Prostate gland (tissue), 2 donors: ENCODE measurements at places on chromosomes 6 and 20. TPM values are rescaled to one million over a fixed set of nuclear protein-coding genes. Genes with fewer than 3 reads are reported as not detected.

- H3K27ac ChIP-seq: no peak overlapping the region
- H3K36me3 ChIP-seq: no peaks in the 10 kb centered on the region
- no peak overlapping the region for H3K4me3 ChIP-seq
Observed at GRCh38 chr6:11875325-11876109, 96.9 kb upstream of the ADTRP start.

DNA sequence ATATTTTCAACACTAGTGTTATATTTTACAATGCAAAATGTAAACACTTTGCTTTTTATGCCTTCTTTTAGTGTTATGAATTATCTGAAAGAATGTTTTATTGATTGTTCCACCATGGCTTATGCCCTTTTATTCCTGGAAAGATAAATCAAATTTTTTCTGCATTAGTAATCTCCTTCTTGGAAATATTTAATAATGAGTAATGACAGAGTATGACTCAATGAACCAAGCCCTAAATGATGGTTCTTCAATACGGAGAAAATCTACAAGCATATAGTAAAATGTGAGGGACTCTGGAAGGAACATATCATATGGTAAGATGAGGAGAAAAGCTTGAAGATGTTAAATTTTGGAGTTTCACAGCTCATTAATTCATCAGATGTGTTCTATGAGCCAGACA is 929.6 kb downstream of the C6orf118 start:
- H3K4me3 ChIP-seq: no peak overlapping the region
- H3K27ac ChIP-seq: no peak overlapping the region
- no peaks in the 10 kb centered on the region for H3K4me1 ChIP-seq
- H3K36me3 ChIP-seq: no peaks in the 10 kb centered on the region
- no peak for DNase-seq

- no peak for DNase-seq
- H3K4me3 ChIP-seq: no peak overlapping the region
- H3K27me3 ChIP-seq: no peaks in the 10 kb centered on the region
- no peak overlapping the region for H3K27ac ChIP-seq
Observed at GRCh38 chr6:163381118-163381756, 33.3 kb upstream of the QKI start.

DNA sequence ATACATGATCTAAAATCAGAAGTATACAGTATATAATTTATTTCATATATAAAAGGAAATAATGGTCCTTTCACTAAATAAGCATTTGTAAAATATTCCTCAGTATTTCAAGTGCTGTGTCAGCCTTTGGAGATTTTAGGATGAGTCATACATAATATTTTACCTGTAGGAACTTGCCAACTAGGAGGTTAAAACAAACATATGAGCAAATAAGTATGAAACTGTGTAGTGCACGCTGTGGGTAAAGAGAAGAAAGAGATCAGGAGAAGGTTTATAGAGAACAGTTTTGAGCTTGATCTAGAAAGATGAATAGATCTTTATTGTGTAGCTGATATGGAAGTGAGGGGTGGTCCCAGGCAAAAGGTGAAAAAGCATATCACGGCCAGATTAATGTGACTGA is 169.9 kb upstream of the RNF217 start:
- no peak overlapping the region for H3K4me3 ChIP-seq
- H3K27ac ChIP-seq: no peak overlapping the region
- no peaks in the 10 kb centered on the region for H3K36me3 ChIP-seq
- no peaks in the 10 kb centered on the region for H3K4me1 ChIP-seq
- H3K27me3 ChIP-seq: no peaks in the 10 kb centered on the region
- DNase-seq: no peak

DNA sequence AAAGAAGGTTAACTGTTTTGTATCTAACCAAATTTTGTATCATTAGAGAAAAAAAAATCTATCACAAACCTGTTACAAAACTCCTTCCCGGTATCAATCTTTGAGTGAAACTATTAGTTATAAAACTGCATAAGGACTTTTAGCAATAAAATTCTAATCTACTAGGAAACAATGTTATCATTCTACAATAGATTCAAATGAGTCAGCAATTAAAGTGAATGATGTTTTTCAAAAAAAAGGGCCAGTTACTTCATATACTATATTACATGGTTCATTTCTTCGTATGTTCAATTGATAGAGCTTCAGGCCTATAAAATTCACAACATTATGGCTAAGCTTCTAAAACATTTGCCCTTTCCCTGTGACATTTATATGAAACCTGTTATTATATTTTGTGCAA is 15.6 kb downstream of the ASCC3 start:
- H3K27ac ChIP-seq: no peak overlapping the region
- H3K4me1 ChIP-seq: no peaks in the 10 kb centered on the region
- DNase-seq: no peak
- no peak overlapping the region for H3K4me3 ChIP-seq
- H3K36me3 ChIP-seq: no peaks in the 10 kb centered on the region

GRCh38 chr20:6654513-6655252 is 112.8 kb upstream of the BMP2 start:
- H3K36me3 ChIP-seq: no peaks in the 10 kb centered on the region
- peak; percentile 78 for DNase-seq
- H3K27ac ChIP-seq: peak overlapping the region; percentile 61
- H3K4me1 ChIP-seq: no peaks in the 10 kb centered on the region
- H3K27me3 ChIP-seq: no peaks in the 10 kb centered on the region
- no peak overlapping the region for H3K4me3 ChIP-seq

LY6G6C gene
- total RNA-seq: not detected

DNA sequence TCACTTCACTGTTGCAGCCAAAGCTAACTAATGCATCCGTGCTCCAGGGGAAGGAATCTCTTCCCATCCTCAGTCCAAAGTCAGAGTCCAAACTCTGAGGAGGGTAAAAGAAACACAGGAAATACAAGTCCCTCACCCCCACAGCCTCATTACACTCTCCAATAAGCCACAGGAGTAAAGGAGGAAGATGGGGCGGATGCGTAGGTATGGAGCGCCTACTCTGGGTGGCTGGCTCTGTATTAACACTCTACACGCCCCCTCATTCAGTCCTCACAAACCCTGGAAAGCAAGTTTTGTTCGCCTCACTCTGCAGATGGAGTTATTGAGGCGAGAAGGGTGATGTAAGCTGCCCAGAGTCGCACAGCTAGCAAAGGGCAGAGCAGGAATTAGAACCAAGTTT is 242.9 kb downstream of the NRN1 start:
- H3K36me3 ChIP-seq: no peaks in the 10 kb centered on the region
- no peak overlapping the region for H3K4me3 ChIP-seq
- H3K27me3 ChIP-seq: no peaks in the 10 kb centered on the region
- H3K27ac ChIP-seq: no peak overlapping the region

HTR1B gene
- 2.8 TPM for total RNA-seq

NKAIN4 gene
- total RNA-seq: 1.2 TPM

DNA sequence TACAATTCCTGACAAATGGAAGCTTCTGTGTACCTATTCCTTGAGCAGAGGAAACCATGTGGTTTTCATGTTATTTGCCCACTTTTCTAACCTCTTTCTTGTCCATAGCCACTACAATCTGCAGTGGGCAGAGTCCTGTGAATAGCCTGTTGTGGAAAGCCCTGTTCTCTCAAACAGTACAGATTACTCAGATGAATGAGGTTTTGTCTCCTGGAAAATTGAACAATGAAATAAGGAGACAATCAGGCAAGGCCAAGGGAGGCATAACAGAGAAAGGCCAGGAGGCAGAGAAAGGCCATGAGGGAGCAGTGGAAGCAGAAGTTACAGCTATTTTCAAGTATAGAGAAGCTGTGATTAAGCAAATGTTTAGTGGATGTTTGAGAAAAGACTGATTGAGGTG is 189.3 kb downstream of the GRIK2 start:
- no peak for DNase-seq
- no peaks in the 10 kb centered on the region for H3K4me1 ChIP-seq
- H3K27me3 ChIP-seq: no peaks in the 10 kb centered on the region

DNA sequence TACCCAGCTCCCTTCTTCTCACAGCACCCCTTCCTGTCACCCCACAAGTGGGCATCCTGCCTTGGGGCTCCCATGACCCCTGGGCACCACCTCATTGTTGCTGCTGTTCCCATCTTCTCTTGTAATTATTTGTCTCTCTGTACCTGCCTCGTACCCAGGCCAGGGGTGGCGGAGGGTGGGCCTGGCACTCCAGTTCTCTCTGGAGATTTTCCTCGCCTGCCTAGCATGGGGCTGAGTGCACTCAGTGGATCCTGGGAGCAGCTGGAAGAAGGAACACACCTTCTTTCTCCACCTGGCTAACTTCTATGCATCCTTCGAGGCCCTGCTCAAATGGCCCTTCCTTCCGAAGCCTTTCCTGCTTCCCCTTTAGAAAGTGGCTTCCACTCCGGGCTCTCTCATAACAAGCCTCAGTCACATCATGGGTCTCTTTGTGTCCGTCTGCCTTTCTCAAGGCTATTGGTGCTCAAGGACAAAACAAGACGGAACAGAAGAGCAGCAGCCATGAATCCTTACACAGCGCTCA is 79.2 kb downstream of the SRC start:
- H3K27me3 ChIP-seq: no peaks in the 10 kb centered on the region
- DNase-seq: no peak
- no peaks in the 10 kb centered on the region for H3K36me3 ChIP-seq
- H3K27ac ChIP-seq: no peak overlapping the region
- H3K4me3 ChIP-seq: no peak overlapping the region

DNA sequence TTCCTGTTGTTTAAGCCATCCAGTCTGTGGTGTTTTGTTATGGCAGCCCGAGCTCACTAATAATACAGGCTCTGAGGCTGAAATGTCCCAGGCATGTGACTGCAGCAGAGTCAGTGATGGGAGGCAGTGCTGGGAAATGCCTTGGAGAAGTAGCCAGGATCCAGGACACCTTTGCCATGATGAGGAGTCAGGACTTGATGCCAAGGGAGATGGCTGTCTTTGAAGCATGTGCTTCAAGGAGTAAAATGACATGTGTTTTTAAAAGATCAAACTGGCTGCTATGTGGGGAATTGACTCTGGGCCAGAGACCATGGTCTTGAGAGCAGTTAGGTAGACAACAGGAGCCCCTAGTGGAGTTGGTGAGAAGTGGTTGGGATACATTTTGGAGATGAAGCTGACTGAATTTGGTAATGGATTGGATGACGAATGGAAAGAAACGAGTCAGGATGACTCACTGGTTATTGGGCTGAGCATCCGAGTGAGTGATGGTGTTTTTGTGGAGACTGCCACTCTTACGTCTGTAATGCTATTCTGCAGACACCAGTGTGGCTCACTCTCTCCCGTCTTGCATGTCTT is 322.2 kb downstream of the PLCB1 start:
- H3K27ac ChIP-seq: no peak overlapping the region
- H3K27me3 ChIP-seq: no peaks in the 10 kb centered on the region
- H3K4me1 ChIP-seq: no peaks in the 10 kb centered on the region
- H3K4me3 ChIP-seq: no peak overlapping the region

GRCh38 chr6:2790588-2791449 is 25.6 kb downstream of the WRNIP1 start:
- no peak overlapping the region for H3K4me3 ChIP-seq
- no peaks in the 10 kb centered on the region for H3K36me3 ChIP-seq
- no peaks in the 10 kb centered on the region for H3K4me1 ChIP-seq
- H3K27me3 ChIP-seq: no peaks in the 10 kb centered on the region
- H3K27ac ChIP-seq: peak overlapping the region; percentile 51

- H3K36me3 ChIP-seq: no peaks in the 10 kb centered on the region
- no peaks in the 10 kb centered on the region for H3K4me1 ChIP-seq
- no peak overlapping the region for H3K4me3 ChIP-seq
- H3K27ac ChIP-seq: no peak overlapping the region
- no peak for DNase-seq
Observed at GRCh38 chr20:46573234-46573633, 22.8 kb upstream of the OCSTAMP start.

DNA sequence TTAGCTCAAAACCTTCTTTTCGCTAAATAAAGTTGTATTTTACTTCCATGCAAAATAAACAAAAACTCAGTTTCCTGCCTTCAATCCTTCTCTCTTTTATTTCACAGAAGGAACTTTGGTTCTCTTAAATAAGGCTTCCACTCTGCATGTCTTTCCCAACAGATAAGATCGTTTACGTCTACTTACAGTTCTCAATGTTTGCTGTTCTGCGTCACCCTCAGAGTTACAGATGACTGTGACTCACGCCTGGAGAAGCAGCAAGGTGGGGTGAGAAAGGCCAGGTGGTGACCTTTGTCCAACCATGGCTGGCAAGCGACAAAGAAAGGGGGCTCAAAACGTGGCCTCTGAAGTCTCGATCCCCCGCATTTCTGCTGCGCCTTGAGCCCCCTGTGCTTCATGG is 51.4 kb upstream of the RPS6KA2 start:
- no peak overlapping the region for H3K4me3 ChIP-seq
- no peaks in the 10 kb centered on the region for H3K27me3 ChIP-seq
- no peaks in the 10 kb centered on the region for H3K4me1 ChIP-seq
- H3K36me3 ChIP-seq: no peaks in the 10 kb centered on the region
- no peak overlapping the region for H3K27ac ChIP-seq

DNA sequence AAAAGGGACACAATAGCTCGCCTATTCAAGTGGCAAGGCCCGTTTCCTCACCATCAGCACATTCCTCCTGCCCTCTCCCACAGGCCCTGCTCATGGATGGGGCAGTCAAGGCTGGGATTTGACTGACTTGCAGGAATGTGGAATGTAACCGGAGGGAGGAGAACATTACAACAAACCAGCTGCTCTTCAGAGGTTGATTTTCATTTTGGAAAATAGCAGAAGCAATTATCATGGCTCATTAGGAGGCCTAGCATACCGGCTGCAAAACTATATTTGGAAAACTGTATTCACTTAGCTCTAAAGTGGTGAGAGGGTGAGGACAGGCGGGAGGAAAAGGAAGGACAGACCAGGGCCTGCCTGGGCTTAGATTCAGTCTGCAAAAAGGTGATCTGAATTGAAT is 283.7 kb downstream of the CD83 start:
- H3K27ac ChIP-seq: no peak overlapping the region
- H3K36me3 ChIP-seq: no peaks in the 10 kb centered on the region
- no peaks in the 10 kb centered on the region for H3K27me3 ChIP-seq
- DNase-seq: no peak
- H3K4me3 ChIP-seq: no peak overlapping the region
- no peaks in the 10 kb centered on the region for H3K4me1 ChIP-seq

MAD2L1BP gene
- total RNA-seq: 46.8 TPM

- no peaks in the 10 kb centered on the region for H3K36me3 ChIP-seq
- H3K27me3 ChIP-seq: no peaks in the 10 kb centered on the region
- no peak overlapping the region for H3K4me3 ChIP-seq
- DNase-seq: no peak
- no peak overlapping the region for H3K27ac ChIP-seq
Observed at GRCh38 chr20:46113113-46113470, 5.0 kb upstream of the CD40 start.

DNA sequence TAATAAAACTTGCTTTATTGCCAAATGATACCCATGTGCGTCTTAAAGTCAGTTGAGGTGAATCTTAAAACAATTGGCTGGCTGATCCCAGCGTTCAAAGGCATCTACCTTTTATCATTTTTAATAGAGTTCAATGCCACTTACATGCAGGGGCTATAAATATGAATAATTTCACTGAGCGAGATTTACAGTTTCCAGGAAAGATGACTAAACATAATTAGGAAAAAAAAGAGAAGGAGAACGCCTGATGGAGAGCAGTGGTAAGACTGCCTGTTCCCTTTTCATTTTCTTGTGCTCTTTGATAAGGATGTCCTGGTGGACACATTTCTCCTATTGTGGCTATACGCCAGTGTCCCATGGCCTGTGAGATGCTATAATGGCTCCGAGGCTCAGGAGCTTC is 139.9 kb upstream of the SLC22A23 start:
- H3K36me3 ChIP-seq: no peaks in the 10 kb centered on the region
- no peaks in the 10 kb centered on the region for H3K4me1 ChIP-seq
- no peak overlapping the region for H3K27ac ChIP-seq
- no peak for DNase-seq
- H3K4me3 ChIP-seq: no peak overlapping the region
